ENCODE measurements at places on chromosomes 3 and 15. TPM values are rescaled to one million over a fixed set of nuclear protein-coding genes. Genes with fewer than 3 reads are reported as not detected.

BNC1 gene
- not detected for polyA plus RNA-seq

DNA sequence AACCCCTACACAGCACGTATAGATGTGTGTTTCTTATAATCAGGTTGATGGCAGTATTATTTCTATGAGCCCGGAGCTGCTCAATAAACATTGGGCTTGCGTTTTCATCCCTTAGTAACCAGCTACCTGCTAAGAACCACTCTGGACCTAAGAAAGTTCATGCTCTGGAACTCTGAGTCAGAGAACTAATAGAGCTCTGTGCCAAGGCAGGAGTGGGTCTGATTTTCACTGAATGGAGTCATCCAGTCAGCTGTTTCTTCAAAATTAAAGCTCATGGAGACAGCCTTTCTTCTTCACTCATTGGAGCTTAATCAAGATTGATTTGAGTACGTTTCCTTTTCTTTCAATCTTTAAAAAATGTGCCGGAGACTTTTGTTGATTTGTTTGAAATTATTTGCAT is 145.7 kb downstream of the BBX start:
- DNase-seq, result no peak
- H3K36me3 ChIP-seq, result no peaks in the 10 kb centered on the region
- peaks cover 3% of the 10 kb centered on the region for H3K4me1 ChIP-seq
- H3K27ac ChIP-seq, result no peak overlapping the region
- no peaks in the 10 kb centered on the region for H3K27me3 ChIP-seq
- H3K4me3 ChIP-seq, result no peak overlapping the region

PRKCI gene
- polyA plus RNA-seq, result 15.4 TPM

- no peak overlapping the region for H3K27ac ChIP-seq
- no peaks in the 10 kb centered on the region for H3K36me3 ChIP-seq
- peaks cover 3% of the 10 kb centered on the region for H3K27me3 ChIP-seq
- DNase-seq, result no peak
Measured at GRCh38 chr3:116417151-116417550, 28.1 kb downstream of the LSAMP start.

CLCN2 gene
- 0.57 TPM for polyA plus RNA-seq

- peak; percentile 45 for DNase-seq
- H3K4me1 ChIP-seq, result peaks cover 12% of the 10 kb centered on the region
- no peak overlapping the region for H3K27ac ChIP-seq
- H3K4me3 ChIP-seq, result peak overlapping the region; percentile 38
- H3K27me3 ChIP-seq, result no peaks in the 10 kb centered on the region
- no peaks in the 10 kb centered on the region for H3K36me3 ChIP-seq
Measured at GRCh38 chr3:111831840-111832239, 27.2 kb upstream of the PHLDB2 start.

- H3K4me1 ChIP-seq, result no peaks in the 10 kb centered on the region
- no peak overlapping the region for H3K4me3 ChIP-seq
- no peak overlapping the region for H3K27ac ChIP-seq
- no peaks in the 10 kb centered on the region for H3K36me3 ChIP-seq
Measured at GRCh38 chr3:101158374-101158773, 162.0 kb downstream of the IMPG2 start.

SLC2A2 gene
- polyA plus RNA-seq, result not detected

DAZL gene
- not detected for polyA plus RNA-seq

DNA sequence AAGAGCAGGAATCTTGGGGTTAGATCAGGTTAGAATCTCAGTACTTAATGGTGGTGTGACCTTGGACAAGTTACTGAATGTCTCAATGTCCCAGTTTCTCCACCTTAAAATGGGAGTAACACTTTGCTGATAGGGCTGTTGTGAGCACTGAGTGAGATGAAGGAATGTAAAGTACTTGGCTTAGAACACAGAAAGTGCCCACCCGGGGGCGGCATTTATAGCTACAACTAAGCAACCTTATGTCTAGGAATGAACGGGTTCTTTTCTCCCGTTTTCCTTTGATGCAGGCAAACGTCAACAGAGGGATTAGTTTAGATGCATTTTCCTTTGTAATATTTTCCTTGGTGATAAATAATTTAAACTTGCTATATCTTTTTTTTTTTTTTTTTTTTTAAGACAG is 176.6 kb downstream of the USP13 start:
- no peak for DNase-seq
- H3K36me3 ChIP-seq, result no peaks in the 10 kb centered on the region
- H3K27ac ChIP-seq, result no peak overlapping the region

GRCh38 chr3:109819734-109820133 is 482.4 kb upstream of the DPPA4 start:
- DNase-seq, result no peak
- H3K27me3 ChIP-seq, result no peaks in the 10 kb centered on the region
- H3K4me1 ChIP-seq, result no peaks in the 10 kb centered on the region

- H3K27me3 ChIP-seq, result no peaks in the 10 kb centered on the region
- DNase-seq, result no peak
- peaks cover 50% of the 10 kb centered on the region for H3K4me1 ChIP-seq
- H3K36me3 ChIP-seq, result no peaks in the 10 kb centered on the region
Measured at GRCh38 chr3:87272718-87273341, 3.6 kb downstream of the POU1F1 start.

DNA sequence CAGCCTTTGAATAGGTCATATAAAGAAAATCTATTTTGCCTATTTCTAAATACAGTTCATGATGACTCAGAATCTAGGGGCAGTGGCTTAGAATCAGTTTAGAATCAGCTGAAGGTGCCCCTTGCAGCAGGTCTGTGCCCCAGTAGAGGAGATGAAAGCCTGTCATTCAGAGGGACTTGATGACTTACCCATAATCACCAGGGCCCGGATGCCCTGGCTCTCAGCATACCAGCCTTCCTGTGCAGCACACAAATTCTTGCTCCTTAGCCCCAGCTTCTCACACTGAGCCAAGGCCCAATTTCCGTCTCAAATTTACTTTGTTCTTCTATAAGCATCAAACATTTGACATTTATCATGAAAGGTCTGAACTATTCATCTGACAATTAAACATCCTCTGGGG is 83.2 kb upstream of the EOMES start:
- no peak overlapping the region for H3K27ac ChIP-seq
- H3K36me3 ChIP-seq, result no peaks in the 10 kb centered on the region
- H3K4me3 ChIP-seq, result no peak overlapping the region
- no peak for DNase-seq
- no peaks in the 10 kb centered on the region for H3K4me1 ChIP-seq

TATDN2 gene
- polyA plus RNA-seq, result 10.6 TPM

DNA sequence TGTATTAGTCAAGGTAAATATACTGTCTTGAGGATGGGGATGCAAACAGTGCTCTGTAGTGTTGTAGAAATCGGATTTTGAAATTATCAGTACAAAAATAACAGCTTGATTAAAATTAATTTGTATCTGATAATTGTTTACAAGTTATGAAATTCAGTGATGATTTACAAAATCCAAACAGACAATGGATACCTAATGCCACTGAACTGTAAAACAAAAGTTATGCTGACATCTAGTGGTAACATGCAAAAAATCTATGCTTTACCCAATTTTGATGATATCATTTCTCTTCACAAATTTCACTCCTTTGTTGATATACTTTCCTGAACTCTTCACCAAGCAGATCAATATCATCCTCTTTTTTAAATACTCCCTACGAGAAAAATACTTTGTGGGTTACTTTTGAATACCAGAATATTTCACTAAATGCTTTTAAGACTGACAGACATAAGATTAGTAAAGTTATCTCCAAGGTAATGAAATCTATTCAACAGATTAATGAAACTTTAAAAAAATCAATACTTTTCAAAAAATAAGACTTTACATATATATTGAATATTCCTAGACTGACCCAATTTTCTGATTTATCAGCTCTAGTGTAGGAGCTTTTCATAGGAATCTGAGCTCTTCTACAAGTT is 36.0 kb downstream of the MNS1 start:
- H3K4me3 ChIP-seq, result no peak overlapping the region
- H3K27me3 ChIP-seq, result no peaks in the 10 kb centered on the region
- H3K36me3 ChIP-seq, result peaks cover 5% of the 10 kb centered on the region
- no peak overlapping the region for H3K27ac ChIP-seq
- peak; percentile 12 for DNase-seq

DNA sequence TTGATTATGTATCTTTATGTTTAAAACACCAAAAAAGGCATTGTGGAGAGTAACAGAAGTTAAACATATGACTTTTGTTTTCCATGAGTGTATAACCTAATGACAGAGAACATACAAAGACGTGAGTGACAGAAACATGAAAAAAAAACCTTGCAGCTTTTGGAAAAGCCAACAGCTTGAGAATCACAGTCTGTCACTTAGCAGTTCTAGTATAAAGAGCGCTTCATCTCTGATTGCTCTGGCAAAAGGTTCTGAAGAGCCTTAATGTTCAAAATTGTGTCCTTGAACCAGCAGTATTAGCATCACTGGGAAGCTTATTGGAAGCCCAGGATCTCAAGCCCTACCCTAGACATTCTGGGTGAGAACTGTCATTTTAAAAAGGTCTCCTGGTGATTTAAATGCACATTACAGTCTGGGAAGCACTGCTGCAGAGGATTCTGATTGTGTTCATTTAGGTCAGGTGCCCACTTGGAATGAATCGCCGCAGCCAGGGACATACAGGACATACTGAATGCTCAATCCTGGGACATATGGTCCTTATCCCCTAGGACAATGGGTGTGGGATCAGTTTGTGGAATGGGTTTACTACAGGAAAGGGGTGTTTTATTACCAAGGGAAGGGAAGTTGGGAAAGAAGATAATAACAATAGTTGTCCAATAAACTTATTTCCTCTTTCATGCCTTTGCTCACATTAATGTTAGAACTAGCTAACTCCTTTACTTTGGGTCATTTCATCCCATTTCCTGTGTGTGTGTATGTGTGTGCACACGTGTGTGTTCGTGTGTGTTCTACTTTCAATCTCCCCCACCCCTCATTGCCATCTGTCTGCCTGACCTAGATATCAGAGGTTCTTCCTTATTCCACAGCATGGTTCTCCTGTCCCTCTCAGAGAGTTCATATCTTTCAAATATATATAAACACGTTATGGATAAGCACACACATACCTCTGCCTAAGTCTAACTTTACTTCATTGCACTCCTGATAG is 55.0 kb downstream of the LRRC49 start:
- no peak overlapping the region for H3K27ac ChIP-seq
- H3K4me3 ChIP-seq, result no peak overlapping the region
- no peaks in the 10 kb centered on the region for H3K4me1 ChIP-seq
- H3K27me3 ChIP-seq, result no peaks in the 10 kb centered on the region
- H3K36me3 ChIP-seq, result no peaks in the 10 kb centered on the region

DNA sequence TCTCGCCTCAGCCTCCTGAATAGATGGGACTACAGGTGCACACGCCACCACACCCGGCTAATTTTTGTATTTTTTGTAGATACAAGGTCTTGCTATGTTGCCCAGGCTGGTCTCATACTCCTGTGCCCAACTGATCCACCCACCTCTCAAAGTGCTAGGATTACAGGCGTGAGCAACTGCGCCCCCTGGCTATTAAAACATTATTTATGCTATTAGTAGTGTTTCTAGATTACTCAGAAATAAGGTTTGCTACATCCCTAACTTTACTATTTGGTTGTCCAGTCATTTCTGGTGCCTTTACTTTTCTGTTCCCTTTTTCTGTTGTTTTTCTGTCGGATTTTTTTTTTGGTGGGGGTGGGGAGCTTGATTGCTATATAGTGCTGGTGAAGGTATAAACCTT is 393.6 kb upstream of the TPM1 start:
- H3K27me3 ChIP-seq, result peaks cover 3% of the 10 kb centered on the region
- no peak for DNase-seq
- H3K36me3 ChIP-seq, result no peaks in the 10 kb centered on the region

DNA sequence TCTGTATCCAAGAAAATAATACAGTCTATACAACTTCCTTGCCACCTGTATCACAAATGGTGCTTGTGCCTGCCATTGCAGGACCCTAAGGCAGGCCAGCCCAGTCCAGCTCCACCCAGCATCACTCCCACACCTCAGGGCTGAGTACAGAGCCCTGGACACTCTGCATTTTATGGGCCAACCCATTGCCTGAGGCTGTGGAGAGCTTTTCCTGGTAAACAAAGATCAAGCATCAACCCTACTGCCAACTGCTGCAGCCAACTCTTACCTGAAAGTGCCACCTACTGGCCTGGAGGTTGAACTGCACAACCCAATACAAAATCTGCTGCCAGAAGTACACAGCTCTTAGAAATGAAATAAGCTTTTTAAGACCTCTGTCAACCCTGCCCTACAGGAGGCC is 1082.2 kb downstream of the NAALADL2 start:
- no peaks in the 10 kb centered on the region for H3K27me3 ChIP-seq
- no peaks in the 10 kb centered on the region for H3K4me1 ChIP-seq
- DNase-seq, result no peak

DNA sequence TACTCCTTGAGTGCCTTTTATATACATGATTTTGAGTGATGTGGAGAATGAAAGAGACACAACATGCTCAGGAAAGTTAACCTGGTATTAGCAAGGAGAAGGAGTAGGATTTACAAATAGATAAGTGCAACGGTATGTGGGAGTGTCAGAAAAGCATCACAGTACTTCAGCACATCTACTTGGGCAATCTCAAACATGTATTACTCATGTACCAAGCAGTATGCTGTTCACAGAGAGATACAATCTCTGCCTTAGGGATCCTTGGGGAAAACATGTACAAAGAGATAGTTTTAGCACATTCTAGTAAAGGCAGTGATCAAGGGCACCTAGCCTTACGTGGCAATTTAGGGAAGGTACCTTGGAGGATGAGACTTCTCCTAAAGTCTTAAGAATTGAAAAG is 146.5 kb downstream of the FILIP1L start:
- no peak overlapping the region for H3K4me3 ChIP-seq
- peaks cover 6% of the 10 kb centered on the region for H3K4me1 ChIP-seq
- H3K27me3 ChIP-seq, result no peaks in the 10 kb centered on the region
- H3K27ac ChIP-seq, result no peak overlapping the region

- H3K4me3 ChIP-seq, result no peak overlapping the region
- H3K27me3 ChIP-seq, result no peaks in the 10 kb centered on the region
- H3K27ac ChIP-seq, result no peak overlapping the region
- DNase-seq, result no peak
- H3K36me3 ChIP-seq, result no peaks in the 10 kb centered on the region
Measured at GRCh38 chr3:40192628-40193027, 116.9 kb upstream of the EIF1B start.

MINAR1 gene
- not detected for polyA plus RNA-seq

GRCh38 chr3:45272032-45272810 is 46.1 kb upstream of the TMEM158 start:
- no peaks in the 10 kb centered on the region for H3K4me1 ChIP-seq
- H3K4me3 ChIP-seq, result no peak overlapping the region
- peaks cover 1% of the 10 kb centered on the region for H3K36me3 ChIP-seq
- H3K27me3 ChIP-seq, result peaks cover 5% of the 10 kb centered on the region

GRCh38 chr15:57082054-57082728 is 163.7 kb downstream of the TCF12 start:
- peaks cover 47% of the 10 kb centered on the region for H3K4me1 ChIP-seq
- H3K27me3 ChIP-seq, result peaks cover 3% of the 10 kb centered on the region
- DNase-seq, result no peak
- H3K36me3 ChIP-seq, result no peaks in the 10 kb centered on the region
